Frontal cortex (tissue), 4 donors: ENCODE measurements at places on chromosomes 4 and X.

DNA sequence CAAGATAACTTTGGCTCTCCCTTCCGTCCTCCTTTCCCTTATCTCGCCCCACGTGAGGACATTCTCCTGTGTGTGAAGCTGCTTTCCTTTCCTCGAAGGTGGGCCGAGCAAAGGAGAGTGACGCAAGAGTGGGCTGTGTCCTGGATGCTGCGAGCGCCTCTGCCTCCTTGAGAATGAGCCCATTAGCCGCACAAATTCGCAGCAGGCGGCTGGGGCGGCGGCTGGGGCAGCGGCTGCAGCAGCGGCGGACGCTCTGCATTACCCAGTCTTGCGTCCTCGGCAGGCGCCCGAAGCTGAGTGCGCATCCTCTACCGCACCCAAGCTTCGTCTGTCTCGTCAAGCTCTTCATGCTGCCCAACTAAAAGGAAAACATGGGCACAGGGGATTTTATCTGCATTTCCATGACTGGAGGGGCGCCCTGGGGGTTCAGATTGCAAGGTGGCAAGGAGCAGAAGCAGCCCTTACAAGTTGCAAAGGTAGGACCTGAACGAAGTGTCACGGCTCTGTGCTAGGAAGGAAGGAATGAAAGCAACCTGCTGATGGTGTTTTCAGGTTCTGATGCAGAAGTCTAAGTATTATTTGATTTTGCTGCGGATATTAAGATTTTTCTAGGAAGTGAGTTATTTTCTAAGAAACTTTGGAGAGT lies at the start of gene SYNPO2:
SYNPO2 (plus strand) TSS at position 189 of the 646 bp plus-strand sequence; CDS start at position 372, 183 bp downstream.
- no peak for DNase-seq

- no peak for DNase-seq
These were observed 70.9 kb upstream of the CBR4 start for GRCh38 chr4:169080981-169081380.

GRCh38 chr4:48489683-48490011 lies 405 bp upstream of the ZAR1 start:
- DNase-seq, result no peak

DNA sequence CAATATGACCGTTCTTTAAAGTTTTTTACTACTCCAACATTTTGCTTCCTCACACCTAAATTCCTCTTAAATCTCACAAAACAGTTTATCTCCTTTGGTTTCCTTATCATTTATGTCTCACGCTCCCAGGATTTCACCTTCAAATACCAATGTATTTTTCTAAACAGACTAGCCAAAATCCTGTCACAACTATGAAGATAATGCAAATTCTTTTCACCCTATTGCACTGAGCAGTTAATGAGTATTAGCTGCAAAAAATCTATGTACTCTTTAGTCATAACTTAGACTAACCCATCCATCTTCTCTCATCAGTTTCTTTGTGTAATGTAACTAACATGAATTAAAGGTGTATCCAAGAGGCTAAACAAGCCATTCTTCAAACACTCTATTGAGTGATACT lies 151.3 kb downstream of the COMMD8 start:
- DNase-seq, result no peak

GRCh38 chr4:60019946-60020345 lies 1180.2 kb upstream of the ADGRL3 start:
- DNase-seq, result no peak

GRCh38 chr4:38076153-38076669 lies 116.0 kb downstream of the PTTG2 start:
- DNase-seq, result no peak

GRCh38 chr4:104064646-104065577 lies 345.1 kb upstream of the TACR3 start:
- DNase-seq, result peak; percentile 3

- no peak for DNase-seq
These were observed 1315.1 kb upstream of the PCDH7 start for GRCh38 chr4:29405116-29405515.

- DNase-seq, result no peak
These were observed 5.6 kb downstream of the SEPTIN11 start for GRCh38 chr4:76955182-76955581.

DNA sequence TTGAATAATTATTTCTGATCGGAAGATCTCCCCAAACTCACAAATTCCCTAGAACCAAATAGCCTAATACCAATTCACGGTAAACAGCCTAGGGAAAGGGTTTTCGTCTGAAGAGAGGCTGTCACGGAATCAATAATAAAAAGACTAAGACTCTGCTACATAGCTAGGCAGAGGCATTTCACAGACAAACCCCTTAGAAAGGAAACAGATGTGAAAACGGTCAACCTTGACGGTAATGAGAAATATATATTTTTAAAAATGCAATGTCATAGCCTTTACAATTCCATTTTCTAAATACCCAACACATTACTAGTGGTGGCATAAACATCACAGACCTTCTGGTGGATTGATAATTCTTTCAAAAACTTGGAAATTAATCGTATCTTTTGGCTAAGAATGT lies 28.4 kb downstream of the PROM1 start:
- DNase-seq, result no peak

DNA sequence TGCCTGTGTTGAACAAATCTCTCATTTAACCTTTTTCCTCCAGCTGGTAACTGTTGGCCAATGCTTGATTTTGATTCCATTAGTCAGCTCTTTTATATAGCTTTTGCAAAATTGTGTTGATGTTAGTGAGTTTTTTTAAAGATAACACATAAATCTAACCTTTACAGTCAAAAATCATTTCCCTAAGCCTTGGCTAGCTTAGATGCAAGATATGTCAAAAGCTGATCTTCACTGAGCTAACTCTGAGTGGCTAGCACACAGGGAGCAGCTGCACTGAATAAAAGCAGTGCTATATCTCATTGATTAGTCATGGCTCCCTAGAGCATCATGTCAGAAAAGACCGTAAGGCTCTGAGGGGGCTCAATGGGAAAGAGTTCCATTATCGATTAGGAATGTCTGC lies 78.7 kb downstream of the PPARGC1A start:
- no peak for DNase-seq

GRCh38 chr4:13872155-13872554 lies 244.6 kb upstream of the BOD1L1 start:
- DNase-seq, result no peak

DNA sequence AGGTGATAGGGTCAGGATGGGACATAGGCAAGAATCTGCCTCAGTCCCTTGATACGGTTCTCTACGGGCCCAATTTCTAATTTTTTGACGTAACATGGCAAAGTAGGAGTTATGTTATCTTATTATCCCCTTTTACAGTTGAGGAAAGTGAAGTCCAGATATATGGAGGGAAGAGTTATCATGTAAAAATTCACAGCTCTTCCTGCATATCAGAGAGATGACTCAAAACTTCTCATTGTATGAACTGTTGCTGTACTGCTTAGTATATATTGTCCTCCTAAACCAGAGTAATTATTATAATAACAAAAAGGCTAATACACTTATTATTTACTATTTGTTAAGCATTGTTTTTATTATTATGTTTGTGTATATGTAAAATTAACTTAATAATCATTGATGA lies 260.5 kb upstream of the IGFBP7 start:
- DNase-seq, result no peak

GRCh38 chr4:738781-739280 lies 33.2 kb downstream of the PCGF3 start:
- DNase-seq, result no peak

DNA sequence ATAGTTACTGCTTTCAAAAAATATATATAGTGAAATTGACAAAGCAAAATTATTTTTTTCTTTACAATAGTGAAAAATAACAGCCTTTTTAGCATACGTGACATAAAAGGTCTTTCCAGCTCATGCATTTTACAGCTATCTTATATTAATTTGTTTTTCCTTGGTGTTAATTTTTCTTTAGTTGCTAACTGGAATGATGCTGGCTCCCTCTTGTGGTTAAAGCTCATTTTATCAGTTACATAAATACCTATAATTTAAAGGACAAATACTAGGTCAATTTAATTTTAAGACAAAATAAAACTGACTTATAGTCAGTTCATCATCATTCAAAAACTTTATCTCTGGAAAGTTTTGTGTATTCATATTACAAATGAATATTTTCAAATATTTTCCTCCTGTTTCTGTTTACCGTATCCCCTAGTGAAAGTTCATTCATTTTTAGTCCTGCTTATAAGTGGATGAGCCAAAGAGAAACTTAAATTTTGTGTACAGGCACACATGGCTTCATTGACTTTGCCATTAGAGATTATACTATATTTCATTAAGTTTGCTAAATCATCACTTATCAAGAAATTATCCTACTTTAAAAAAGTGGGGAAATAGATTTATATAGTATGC lies 9.9 kb upstream of the ANAPC4 start:
- peak; percentile 21 for DNase-seq

- DNase-seq, result no peak
These were observed 219.0 kb downstream of the CCNG2 start for GRCh38 chr4:77375866-77376607.

DNA sequence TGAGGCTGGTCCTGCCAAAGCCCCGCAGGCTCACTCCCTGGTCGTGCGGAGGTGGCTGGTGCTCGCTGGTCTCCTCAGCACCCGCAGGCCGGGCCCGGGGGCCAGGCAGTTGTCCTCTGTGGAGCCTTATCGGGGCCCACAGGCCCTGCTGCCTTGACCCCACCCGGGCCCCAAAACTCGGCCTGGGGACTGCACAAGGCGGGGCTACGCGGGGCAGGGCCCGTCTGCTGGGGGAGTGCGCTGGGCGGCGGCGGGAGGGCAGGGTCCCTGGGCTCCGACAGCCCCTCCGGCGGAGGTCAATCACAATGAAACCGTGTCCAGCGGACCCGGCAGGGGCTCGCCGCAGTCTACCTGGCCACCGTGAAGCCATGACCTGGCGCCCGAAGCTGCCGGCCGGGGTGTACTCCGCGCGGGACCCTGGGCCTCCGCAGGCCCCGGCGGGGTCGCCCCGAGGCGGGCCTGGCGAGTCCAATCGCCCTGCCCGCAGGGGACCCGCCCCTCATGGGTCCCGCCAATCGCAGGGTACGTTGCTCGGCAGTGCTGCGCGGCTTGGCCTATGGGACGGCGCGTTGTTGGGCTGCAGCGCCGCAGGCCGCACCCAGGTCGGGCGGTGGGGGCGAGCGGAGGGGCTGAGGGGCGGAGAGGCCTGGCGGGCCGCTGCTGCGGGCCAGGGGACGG lies at the start of gene ADD1:
ADD1 (plus strand) TSS at position 582 of the 678 bp plus-strand sequence. CDS start 32,072 bp downstream, outside the sequence.
- peak; percentile 97 for DNase-seq

GRCh38 chr4:137370679-137371078 lies 161.6 kb downstream of the PCDH18 start:
- DNase-seq, result no peak

GRCh38 chrX:44068043-44068442 lies 94.9 kb upstream of the NDP start:
- no peak for DNase-seq

GRCh38 chr4:98887145-98887544 lies 41.8 kb downstream of the EIF4E start:
- no peak for DNase-seq

- no peak for DNase-seq
These were observed 39.1 kb upstream of the MAGEA8 start for GRCh38 chrX:149841929-149842328.

- no peak for DNase-seq
These were observed 22.2 kb downstream of the BOD1L1 start for GRCh38 chr4:13605330-13605729.

DNA sequence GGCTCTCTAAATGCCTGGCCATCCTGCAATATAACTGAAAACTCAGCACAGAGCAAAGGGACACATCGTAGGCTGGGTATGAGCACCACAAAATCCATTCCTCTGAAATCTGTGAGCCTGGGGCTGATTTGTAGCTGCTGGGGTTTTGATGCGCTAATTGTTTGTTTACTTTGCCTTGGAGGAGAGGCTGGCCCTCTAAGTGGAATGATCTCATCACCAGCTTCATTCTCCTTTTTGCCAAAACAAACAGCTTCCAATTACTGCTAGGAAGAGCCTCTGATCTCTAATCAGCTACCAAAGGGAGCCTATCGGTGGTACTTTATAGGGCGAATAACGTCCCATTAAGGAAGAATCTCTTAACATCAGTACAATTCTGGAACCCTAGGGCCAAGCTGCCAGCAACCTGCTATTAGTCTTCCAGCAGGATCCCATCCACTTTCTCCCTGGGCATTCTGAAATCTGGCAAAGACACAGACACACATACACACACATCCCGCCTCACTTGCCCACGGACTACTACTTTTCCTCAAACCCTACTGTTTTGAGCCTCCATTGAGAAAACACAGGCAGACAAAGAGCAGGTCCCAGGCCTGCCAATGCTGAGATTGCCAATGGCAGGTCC lies 5.8 kb downstream of the ANOS1 start:
- no peak for DNase-seq

DNA sequence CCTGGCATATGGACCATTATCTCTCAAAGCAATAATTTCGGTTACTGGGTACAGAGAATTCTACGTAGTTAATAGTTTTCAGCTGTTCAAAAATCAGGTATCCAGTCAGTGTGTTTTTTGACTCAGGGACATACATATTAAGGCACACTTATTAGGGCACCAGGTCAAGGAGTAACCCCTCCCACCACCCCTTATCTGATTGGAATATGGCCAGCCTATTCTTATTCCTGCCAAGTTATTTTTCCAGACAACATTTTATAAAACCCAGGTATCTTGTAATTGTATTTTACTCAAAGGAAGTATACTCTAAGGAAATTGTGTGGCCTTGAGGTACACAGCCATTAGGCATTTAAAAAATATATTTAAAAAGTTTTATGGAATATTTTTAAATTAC lies 4.3 kb downstream of the ZFX start:
- DNase-seq, result no peak

GRCh38 chr4:19025031-19025430 lies 1003.5 kb upstream of the LCORL start:
- no peak for DNase-seq

DNA sequence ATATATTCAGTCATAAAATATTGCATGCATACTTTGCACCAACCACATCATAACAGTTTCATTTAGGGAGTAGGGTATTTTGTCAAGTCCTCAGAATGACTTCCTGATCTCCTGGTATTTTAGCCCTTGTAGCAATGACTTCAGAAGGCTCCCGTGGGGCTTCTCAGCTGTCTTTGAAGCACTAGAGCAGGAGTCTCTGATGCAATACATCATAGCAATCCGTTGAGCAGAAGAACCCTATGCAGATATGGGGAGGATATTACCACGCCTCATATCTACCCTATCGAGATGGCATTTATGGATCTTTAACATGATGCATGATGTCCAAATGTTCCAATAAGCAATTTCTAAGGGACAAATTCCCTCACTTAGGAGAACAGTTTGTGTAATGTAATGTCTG lies 373.7 kb upstream of the FTHL17 start:
- no peak for DNase-seq

DNA sequence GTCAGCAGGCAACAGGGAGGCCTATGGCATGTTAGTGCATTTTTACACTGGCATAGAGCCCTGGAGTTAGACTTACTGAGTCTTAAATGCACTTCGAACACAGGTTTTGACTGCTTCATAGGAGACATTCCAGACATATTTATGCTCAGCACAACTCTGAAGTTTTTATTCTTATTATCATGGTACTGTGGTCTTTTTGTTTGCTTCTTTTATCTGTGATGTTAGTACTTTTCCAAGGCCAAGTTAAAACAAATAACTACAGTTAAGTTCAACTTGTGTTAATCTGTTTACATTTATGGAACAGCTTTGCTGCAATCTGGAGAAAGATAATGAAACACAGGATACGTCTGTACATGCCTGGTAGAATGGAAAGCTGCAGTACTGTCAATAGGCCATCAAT lies 76.5 kb downstream of the COL4A5 start:
- no peak for DNase-seq
